NCI-H82 (cell line): ENCODE measurements at places on chromosomes 2 and 18.

DNA sequence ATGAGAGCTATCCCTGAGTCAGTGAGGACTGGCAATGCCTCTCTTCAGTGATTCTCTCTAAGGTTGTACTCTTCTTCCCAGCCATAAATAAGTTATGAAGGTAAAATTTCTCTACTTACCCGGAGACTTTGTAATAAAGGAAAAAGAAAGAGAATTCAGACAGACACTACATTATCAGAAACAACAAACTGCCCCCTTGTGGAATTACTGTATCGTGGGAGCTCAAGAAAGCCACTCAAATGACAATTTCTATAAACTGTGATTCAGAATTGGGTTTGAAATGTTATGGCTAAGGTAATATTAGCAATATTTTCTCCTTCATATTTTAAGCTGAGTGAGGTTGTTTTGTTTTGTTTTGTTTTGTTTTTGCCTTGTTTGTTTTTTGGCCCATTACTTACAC is 155.8 kb upstream of the TANK start:
- DNase-seq, result peak; percentile 25

- DNase-seq, result peak; percentile 55
These were observed 322.1 kb upstream of the MEX3C start for GRCh38 chr18:51519571-51519970.

DNA sequence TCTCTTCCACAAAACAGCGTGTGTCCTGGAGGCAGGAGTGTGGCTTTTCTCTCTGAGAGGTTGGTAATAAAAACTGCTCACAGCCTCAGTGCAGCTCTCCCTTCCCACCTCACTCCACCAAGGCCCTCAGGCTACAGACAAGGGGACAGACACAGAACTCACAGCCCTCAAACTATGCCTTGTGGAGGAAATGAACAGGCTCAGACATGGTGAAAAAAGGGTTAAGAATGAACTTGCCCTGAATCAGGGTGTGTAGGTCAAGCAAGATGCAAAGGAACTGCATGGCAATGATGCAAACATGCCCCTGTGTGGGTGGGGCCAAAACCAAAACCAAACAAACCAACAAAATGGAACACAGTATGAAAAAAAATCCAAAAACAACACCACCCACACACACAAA is 125.8 kb downstream of the GALNT14 start:
- no peak for DNase-seq

DNA sequence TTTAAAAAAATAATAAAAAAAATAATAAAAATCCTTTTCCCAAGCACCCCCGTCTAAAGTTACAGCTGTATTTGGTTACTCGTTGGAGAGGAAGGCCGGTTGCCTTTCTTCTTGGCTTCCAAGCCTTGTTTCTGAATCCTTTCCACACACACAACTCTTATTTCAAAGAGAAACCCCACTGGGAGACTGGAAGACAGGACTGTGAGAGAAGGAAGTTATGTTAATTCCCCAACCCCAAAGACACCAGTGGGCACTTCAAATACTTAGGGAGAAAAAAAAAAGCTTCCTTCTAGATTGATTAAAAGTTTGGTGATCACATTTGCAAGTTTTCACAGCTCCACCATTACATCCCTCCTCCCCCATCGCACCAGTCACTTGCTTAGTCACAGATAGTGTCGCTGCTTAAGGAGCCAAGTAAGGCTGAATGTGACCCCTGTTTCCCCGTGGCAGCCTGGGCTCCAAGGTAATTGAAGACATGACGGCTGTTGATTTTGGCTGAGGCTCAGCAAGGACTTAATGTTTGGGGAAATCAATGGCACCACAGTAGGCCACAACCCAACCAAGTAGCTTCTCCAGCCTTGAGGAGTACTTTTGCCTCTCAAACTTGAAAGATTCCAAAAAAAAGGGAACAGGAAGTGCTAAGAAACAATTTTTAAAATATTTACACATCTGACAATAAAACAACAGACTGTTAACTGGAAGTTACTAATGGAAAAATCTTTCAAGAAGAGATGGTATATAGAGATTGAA is 40.8 kb upstream of the FRZB start:
- DNase-seq, result no peak

GRCh38 chr2:100589527-100589926 is 26.7 kb downstream of the PDCL3 start:
- DNase-seq, result no peak

- DNase-seq, result peak; percentile 69
These were observed 46.8 kb upstream of the NCK2 start for GRCh38 chr2:105697781-105698449.

GRCh38 chr18:36688020-36688965 is 140.5 kb downstream of the TPGS2 start:
- peak; percentile 74 for DNase-seq

DNA sequence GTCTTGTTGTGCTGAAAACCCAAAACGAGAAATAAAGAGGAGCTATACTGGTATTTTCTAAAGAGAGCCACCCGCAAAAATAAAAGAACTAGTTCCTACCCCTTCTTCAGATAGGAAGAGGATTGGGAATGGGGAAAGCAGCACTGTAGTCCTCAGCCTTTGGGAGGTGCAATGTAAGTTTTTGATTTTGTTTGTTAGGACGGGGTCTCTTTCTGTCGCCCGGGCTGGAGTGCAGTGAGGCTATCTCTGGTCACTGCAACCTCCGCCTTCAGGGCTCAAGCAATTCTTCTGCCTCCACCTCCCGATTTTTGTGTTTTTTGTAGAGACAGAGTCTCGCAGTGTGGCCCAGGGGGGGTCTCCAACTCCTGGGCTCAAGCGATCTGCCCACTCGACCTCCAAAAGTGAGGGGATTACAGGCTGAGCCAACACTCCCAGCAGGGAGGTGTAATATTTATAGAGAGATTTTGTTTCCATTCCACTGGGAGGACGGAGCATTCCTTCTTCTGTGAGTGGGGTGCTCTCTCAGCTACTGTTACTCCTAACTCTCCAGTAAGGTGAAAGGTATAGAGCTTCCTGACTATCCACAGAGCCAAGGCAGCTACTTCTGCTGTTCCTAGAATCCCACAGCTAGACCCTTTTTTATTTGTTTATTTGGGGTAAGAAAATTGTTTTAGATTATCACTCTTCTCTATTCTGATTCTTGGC is 13.1 kb upstream of the GULP1 start:
- no peak for DNase-seq

DNA sequence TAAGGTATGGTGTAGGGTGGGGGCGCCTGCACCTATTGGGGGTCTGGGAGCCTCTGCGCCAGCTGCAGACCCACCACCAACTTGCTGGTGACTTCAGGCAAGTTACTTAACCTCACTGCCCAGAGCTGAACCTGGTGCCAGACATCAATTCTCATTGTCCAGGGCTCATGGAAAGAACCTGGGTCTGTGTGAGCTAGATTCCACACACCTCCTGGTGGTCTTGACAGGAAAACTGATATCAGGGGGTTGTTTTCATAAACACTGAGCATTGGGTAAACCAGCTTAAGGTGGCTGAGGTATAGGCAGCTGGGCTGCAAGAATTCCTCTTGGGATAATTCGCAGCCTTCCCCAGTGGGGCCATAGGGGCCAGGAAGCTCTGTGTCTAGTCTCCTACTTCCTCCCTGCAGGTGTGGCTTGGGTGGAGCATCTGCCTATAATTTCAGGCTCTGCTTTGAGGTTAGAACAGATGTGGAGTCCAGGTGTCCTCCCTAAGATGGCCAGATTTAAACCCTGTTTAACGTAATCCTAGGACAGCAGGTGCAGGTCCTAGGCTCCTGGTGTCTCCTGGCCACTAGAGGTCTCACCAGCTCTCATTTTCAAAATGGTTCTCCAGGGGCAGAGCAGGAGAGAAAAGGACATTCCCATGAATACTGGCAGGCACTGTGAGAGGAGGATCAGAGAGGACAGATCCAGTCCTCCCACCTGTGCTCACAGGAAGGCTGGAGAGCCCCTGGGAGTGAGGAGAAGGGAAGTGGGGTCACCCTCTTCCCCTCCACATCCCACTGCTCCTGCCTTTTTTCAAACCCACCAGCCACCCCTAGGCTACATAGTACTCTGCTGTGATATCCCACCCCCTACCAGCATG is 100.4 kb upstream of the SMAD2 start:
- peak; percentile 92 for DNase-seq

- no peak for DNase-seq
These were observed 25.9 kb downstream of the MBD5 start for GRCh38 chr2:148046802-148047201.

GRCh38 chr2:62713837-62714236 is 8.3 kb downstream of the EHBP1 start:
- DNase-seq, result peak; percentile 50

DNA sequence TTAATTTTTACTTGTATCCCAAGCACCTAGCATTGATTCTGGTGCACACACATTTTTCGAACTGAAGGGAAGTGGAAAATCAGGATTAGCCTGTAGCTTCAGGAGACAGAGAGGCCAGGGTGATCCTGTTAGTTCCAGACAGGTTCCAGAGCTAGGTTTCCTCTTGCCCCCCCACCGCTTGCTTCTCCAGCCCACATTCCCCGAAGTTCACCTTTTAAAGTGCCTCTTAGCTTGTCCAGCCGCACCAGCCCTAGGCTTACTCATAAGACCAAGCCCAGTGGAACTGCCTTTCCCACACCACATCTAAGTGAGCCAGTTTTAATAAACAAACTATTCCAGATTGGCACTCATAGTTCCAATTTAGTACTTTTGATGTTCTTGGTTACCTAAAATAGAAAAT is 898.6 kb upstream of the KLHL29 start:
- DNase-seq, result peak; percentile 36
